ENCODE measurements at places on chromosomes 12 and 14.

- no peak for DNase-seq
Measured at GRCh38 chr14:80959496-80959895, 4.1 kb downstream of the TSHR start.

- DNase-seq, result no peak
Measured at GRCh38 chr12:41514021-41514777, 326.1 kb downstream of the PDZRN4 start.

DNA sequence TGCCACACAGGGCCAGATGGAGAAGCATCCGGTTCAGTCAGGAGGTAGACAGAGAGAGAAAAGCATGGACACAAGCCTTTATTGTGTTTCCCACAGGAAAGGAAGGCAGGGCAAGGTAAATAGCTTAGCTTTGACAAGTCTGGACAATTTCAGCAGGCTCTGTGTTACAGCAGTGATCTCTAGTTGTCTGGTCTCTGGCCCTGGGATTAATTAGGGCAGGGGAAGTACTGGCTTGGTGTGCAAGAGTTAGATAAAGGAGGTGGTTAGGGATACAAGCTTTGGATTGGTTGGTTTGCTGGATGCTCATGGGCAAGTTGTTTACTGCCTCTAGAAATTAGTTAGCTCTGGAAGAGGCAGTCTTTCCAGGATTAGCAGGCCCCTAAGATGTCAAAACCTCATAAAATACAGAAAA is 15.1 kb upstream of the NGDN start:
- no peak for DNase-seq

DNA sequence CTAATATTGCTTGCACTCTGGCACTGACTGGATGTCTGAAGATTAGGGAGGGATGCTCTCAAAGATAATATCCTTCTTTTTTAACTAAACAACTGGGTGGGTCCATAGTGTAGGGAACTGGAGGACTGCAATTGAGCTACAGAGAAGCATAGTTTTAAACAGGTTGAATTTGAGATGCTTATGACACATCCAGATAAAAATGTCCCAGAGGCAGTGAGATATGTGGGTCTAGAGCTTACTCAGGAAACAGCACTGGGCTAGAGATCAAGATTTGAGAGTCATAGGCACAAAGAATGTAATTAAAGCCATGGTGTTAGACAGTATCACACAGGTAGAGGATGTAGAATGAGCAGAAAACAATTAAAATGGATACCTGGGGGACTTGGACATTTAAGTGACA is 198.4 kb downstream of the NELL2 start:
- DNase-seq, result no peak

DNA sequence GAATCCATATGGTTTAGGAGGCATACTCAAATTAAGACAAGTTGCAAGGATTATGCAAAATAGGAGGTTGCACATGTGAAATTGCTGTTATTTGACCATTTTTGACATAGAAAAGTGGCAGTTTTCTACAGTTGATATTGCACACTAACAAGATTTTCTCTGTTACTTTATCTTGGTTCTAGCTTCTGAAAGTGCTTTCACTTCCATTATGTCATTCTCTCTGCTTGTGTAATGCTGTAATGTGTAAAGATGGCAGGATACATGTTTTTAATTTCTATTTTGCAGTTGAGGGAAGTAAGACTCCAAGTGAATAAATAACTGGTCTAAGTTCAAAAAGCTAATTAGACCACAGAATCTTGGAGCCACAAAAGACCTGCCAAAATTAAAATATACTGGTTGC is 60.6 kb downstream of the MYRFL start:
- no peak for DNase-seq

- DNase-seq, result no peak
Measured at GRCh38 chr12:105910030-105910429, 228.7 kb downstream of the NUAK1 start.

DNA sequence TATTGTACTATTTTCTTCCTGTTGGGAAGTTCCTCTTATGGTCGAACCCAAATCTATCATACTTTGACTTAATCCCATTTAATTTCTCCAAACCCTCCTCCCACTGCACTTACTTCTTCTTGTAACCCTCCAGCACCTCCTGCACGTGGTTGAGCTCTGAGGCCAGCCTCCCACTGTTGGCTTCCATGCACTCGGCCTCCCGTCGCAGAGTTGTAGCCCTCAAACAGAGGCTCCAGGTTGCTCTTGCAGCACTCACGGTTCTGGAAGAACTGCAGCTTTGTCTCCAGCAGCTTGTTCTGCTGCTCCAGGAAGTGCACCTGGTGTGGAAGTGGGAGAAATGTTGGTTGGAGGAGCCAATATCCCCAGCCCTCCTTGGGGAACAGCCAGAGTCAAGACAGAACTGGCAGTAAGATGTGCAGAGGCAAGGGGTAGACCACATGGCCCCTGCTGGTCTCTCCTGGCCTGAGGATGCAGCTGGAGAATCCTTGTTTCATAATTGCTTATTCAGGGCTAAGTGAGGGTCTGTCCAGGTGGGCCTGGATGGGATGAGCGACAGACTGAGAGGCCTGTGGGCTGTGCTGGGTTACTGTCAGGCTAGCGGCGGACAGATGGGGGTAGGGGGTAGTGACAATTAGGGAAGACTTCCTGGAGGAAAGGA is 18.4 kb upstream of the KRT86 start:
- DNase-seq, result no peak

DNA sequence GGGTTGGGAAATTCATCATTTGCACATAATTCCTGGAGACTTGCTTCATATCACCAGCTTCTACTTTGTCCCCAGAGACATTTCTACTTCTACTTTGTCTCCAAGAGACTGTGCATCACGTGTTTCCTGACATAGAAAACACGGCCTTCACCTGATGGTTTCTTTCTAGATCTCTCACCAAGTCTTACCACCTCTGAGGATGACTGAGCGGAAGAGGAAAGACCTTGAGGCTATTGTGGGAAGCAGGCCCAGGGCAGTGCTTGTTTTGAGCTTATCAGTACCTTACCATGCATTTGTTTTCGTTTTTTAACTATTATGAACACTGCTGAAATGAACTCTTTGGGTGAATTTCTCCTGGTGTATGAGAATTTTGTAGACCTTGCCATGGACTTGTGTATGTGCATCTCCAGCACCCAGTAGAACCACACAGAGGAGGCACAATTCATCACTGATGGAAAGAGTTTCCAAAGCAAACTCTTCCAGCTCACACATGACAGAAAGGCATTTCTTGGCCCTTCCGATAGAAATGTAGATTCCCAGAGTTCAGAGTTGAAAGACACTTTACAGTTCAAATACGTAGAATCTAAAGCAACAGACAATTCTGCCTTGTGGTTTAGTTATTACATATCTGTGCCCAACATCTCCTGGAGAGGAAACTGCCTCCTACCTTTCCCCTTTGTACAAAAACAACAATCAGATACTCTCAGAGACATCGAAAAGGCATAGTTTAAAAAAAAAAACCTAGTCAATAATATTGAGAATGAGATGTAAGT is 434.7 kb downstream of the FUT8 start:
- DNase-seq, result no peak

GRCh38 chr14:70713511-70713916 is 71.8 kb downstream of the TTC9 start:
- no peak for DNase-seq

GRCh38 chr12:2752676-2753371 is 41.9 kb upstream of the FKBP4 start:
- peak; percentile 90 for DNase-seq

- DNase-seq, result no peak
Measured at GRCh38 chr12:3777206-3777809, 24.4 kb upstream of the CRACR2A start.

DNA sequence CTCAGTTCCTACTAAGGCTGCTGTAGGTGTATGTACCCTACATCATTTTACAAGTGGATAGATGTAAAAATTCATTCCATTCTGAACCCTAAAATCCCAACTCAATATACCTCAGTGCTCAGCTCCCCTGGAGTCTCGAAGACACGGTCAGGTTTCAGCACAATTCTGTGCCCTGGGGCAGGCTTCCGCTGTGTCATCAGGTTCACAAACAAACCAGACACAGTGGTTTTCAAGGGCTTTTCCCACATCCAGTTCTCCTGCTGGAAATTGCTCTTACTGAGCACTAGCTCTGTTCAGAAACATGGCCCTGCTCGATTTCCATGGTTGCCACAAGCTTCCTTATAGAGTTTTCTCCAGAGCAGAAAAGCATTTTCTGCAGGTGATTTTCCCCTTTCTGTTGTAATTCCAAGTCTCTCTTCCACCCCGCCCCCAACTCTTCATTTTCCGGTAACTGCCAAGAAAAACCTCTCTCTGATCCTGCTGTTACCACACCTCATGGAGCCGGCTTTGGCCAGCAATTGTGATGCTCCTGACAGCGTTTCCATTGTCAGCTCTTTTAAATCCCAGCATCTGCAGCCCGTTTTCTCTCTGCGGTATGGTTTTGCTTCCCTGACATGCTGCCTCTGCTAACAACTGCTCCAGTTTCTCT is 483.0 kb upstream of the CCDC196 start:
- DNase-seq, result no peak

- DNase-seq, result no peak
Measured at GRCh38 chr14:19799880-19800279, 3.7 kb upstream of the OR4N2 start.

DNA sequence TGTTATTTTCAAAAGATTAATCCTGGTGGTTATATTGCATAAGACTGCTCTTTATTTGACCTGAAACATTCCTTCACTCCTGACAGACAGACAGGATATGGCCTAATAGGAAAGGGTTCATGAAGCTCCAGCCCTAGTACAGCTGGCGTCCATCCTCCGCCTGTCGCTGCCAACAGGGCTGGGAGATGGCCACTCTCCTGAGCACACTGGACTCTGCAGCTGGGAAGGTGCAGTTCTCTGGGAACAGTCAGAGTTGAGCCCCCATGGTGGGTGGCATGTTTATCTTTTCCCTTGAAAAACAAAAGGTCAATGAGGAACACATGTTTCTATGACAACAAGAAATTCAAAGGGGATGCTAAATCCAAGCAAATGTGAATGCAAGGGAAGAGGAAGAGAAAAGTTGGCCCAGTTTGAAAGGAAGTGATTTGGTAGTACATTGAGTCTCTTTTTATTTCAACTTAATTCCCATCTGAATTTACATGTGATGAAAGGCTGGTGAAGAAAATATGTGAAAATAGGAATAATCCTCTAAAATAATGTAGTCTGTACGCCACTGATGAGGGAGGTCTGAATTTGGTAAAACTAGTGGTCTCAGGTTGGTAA is 89.9 kb upstream of the DCN start:
- no peak for DNase-seq

DNA sequence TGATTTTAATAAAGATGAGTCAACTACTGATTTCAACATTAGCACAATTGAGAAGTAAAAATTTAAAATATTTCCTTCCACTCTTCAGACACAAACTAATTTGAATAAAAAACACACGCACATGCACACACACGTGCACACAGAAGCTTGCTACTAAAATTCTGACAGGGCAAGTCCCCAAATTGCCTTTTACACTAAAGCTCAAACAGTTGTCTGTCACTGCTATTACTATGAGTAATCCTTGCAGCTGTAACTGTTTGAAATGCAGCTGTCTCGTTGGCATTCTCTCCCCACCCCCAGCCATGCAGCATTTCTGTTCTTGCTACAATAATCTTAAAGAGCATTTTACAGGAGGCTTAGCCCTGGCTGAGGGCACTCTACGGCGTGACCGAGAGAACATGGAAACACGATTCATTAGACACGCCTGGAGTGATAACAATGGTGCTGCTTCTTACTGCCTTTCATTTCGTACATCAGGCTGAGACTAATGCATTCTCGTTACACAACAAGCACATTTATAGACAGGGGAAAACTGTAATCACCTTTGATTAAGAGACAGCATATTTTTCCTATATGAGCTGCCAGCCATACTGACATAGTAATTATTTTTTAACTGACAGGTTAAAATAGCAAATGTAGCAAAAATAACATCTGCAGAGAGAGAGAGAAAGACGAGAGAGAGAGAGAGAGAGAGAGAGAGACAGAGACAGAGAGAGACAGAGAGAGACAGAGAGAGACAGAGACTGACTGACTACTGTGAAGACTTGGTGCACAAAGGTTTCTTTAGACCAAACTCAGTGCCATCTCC is 153.8 kb downstream of the MED13L start:
- DNase-seq, result no peak

DNA sequence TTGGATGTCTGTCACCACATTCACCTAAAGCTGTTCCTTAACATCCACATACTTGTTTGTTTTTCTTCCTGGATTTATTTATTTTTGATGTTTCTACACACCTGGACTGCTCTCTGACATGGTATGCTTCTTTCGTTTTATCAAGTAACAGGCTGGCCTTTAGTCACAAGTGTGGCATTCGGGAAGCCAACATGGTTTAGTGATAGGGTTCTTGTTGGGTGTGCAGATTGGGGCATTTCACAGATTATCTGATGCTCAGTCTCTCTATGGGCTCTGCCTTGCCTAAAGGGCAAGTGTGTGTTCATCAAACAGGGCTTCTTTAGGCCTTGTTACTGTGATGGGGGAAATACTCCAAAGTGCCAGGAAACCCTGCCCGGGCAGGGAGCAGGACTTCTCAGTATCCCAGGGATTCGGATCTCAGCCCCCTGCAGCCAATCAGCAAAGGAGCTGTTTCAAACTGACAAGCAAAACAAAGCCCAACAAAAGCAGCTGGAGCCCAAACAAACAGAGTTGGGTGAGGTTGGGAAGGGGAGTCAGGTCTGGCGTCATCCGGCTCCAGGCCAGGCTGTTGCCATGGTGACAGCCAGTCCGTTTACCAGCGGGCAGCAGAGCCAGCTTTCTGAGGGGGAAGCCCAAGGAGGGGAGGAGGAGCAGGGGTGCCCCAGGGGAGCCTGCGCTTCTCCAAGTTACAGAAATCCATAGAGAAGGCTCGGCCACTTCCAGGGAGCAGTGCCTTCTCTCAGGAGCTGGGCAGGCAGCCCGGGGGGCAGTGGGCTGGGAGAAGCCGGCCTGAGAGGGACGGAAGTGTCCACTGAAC is 31.9 kb downstream of the FOS start:
- peak; percentile 93 for DNase-seq

GRCh38 chr12:102603021-102603420 is 122.7 kb upstream of the IGF1 start:
- DNase-seq, result no peak

DNA sequence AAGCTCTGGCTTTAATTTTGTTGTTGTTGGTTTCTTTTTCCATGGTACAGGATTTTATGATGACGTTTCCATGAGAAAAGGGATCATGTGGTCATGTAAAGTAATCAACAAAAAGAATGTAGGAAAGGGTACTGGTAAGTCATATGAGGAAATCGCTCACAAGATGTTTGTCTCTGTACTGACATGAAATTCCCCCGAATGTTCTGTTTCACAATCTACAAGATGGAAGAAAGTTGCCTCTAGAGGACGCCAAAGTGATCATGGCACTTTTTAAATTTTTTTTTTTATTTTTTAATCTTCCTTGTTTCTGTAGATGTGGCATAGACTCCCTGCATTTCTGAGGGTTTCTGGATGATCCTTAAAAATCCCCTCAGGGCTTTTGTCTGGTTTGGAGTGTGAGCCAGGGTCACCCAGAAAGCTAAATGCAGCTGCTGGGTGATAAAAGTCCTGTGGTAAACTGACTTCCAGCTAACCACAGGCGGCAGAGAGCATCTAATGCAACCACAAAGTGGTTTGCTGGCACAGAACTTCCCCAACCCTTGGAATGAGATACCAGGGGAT is 393.5 kb downstream of the CCDC91 start:
- DNase-seq, result no peak

GRCh38 chr12:54135621-54136350 is 53.0 kb downstream of the SMUG1 start:
- no peak for DNase-seq

Measured in left lung (tissue), 14 donors.